Smooth muscle cell of trachea (primary cell): ENCODE measurements at places on chromosomes 5 and 9. TPM values are rescaled to one million over a fixed set of nuclear protein-coding genes. Genes with fewer than 3 reads are reported as not detected.

ANKRD20A1 gene
- 0.73 TPM in 1 of 2 replicates, not detected in the other for total RNA-seq

SLC34A3 gene
- total RNA-seq = under 0.01 TPM in 1 of 2 replicates, not detected in the other

NEUROG1 gene
- not detected in 2 replicates for total RNA-seq

NDOR1 gene
- 5.1 and 6.8 TPM in 2 replicates for total RNA-seq

GDNF gene
- 0.29 and 1.2 TPM in 2 replicates for total RNA-seq
